Posterior cingulate gyrus (tissue), 11 donors: ENCODE measurements at places on chromosomes 3 and 15.

DNA sequence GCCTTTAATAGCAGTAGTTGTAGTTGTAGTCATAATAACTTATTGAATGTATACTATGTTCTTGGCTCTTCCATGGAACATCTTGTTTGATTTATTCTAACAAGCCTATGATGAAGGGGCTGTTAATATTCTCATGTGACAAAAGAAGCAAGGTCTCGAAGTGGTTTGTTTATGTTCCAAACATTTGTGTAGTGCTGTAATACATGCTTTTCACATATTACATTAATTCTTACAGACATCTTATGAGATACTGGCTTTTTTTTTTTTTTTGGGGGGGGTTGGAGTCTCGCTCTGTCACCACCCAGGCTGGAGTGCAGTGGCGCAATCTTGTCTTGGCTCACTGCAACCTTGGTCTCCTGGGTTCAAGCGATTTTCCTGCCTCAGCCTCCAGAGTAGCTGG, 252.3 kb downstream of the PTPRG start:
- no peak for DNase-seq

DNA sequence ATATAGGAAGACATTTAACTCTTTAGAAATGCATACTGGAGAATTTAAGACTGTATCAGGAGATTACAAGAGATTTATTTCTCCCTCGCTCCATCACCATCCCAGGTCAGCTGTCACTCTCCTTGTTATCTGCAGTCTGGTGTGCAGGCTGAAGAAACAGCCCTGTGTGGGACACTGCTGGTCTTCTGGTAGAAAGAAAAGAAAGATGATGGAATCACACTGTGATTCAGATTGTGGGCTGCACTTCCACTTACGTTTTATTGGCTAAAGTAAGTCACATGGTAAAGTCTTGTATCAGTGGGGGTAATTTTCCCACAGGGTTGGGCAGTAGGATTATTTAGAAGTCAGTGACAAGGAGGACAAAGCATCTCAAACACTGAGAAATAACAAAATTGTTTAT, 18.1 kb upstream of the ATP1B3 start:
- no peak for DNase-seq

GRCh38 chr3:194322678-194323211, 28.4 kb downstream of the CPN2 start:
- no peak for DNase-seq

DNA sequence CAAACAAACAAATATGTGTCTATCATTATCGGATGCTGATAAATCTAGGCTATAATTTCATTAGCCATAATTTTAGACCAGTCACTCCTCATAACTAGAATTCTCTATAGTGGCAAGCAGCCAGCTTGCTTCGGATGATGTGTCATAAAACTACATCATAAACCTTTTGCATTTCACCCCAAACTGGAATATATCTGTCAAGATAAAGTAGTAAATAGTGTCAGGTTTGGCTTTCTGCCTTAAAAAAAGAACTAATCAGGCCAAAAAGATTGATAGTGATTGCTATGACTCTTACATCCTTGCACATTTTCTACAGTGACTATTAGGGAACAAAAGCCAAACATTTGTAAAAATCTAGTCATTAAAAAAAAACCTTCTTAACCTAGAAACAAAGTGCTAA, 51.0 kb downstream of the DPPA2 start:
- DNase-seq, result no peak

DNA sequence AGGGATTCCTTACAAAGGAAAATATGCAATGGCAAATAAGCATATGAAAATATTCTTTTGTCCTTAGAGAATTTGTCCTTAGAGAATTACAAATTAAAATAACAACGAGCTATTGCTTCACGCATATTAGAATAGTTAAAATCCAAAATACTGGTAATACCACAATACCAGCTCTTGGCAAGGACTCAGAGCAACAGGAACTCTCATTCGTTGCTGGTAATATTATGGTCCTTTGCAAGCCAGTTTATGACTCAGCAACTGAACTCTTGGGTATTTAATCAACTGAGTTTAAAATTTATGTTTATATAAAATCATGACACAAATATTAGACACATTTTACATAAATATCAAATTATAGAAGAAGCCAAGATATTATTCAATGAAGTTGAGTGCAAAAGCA, 1730.4 kb downstream of the SI start:
- no peak for DNase-seq
